ENCODE measurements at places on chromosomes 5 and 9. TPM values are rescaled to one million over a fixed set of nuclear protein-coding genes. Genes with fewer than 3 reads are reported as not detected.
A peak's percentile ranks its signal among the peaks of the same experiment; 100 is the strongest.

GRCh38 chr5:52731274-52732027 lies 56.3 kb upstream of the ITGA1 start:
- DNase-seq, result no peak

CBY3 gene
- not detected for total RNA-seq

GRCh38 chr9:127053960-127054359 lies 68.5 kb downstream of the ANGPTL2 start:
- no peak for DNase-seq

DNA sequence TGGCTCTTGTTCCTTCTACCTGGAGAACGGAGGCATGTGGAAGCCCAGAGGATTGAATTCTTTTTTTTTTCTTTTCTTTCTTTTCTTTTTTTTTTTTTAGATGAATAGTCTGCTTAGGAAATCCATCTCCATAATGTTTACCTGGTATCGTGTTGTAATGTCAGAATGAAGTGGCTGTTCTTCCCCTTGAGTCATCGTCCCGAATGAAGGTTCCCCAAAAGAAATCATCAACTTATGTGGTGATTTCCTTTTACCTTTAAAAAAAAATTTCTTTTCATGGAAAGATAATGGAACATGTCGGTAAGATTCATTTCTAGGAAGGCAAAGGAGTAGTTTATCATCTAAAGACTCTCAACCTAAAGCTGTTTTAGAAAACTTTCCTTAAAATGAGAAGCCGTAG lies 59.7 kb downstream of the DOCK8 start:
- no peak for DNase-seq

PPIP5K2 gene
- 120 TPM for total RNA-seq

DNA sequence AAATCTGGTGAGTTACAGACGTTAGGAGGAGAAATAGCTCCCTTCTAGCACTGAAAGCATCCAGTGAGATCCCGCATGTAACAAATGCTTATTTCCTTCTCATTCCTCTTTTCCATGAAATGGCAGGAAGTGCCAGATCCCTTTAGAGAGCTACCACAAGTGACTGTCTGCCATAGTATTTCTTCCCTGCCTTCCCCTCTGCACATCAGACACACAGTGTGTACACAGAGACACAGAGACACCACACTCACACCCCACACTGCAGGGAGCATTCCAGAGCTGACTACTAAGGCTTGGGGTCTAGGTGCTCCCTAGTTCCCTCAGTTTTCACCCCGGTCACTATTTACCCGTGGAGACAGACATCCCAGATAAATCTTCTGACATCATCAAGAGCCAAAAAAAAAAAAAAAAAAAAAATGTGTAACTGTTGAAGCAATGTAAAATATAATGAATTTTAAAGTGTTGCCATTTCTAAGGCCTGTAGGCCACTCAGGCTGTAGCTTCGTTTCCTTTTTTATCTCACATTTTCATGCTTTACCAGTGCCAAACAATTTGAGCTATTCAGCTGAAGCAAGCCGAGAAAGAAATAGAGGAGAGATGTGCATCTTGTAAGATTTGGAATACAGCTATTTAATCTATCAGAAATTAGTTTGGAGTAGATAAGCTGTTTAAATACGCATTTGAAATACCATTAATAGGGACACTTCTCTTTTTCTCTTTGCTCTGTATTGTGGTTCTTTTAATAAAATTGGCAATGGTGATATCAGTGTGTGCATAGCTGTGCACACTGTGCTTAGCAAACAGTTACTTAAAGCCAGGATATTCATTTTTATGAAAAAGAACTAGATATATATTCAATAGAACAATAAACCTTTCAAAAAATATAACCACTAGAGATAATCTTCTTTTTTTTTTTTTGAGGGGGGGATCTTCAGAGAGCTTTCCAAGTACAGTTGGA lies 405.5 kb downstream of the PDE4D start:
- no peak for DNase-seq

DNA sequence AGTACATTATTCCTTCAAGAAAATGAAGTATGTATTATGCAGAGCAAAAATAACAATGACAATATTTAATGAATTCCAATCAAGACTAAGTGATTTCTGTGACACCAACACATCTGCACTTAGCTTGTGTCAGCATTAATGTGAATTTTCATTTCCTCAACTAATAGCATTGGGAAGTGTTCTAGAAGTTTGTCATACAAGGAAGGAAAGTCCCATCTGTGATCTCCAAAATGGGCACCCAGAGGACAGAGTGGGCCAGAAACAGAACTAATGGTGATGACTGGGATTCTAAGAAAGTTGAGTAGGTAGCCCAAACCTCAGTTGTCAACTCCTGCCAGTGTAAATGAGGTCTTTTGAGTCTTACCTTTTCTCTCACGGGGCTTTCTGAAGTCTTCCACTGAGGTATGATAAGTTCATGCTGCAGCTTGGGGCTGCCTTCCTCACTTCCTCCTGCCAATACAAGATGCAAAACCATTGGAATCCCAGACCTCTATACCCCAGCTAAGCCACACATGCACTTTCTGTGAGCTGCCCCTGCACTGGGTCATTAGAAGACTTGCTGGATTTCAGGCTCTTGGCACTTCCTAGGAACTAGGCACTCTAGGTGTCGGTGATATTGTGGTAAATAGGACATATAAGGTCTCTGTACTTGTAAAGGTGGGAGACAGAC lies 4.9 kb downstream of the ADAM19 start:
- DNase-seq, result no peak

MARCOL gene
- not detected for total RNA-seq

NOXA1 gene
- 13.3 TPM for total RNA-seq

DNA sequence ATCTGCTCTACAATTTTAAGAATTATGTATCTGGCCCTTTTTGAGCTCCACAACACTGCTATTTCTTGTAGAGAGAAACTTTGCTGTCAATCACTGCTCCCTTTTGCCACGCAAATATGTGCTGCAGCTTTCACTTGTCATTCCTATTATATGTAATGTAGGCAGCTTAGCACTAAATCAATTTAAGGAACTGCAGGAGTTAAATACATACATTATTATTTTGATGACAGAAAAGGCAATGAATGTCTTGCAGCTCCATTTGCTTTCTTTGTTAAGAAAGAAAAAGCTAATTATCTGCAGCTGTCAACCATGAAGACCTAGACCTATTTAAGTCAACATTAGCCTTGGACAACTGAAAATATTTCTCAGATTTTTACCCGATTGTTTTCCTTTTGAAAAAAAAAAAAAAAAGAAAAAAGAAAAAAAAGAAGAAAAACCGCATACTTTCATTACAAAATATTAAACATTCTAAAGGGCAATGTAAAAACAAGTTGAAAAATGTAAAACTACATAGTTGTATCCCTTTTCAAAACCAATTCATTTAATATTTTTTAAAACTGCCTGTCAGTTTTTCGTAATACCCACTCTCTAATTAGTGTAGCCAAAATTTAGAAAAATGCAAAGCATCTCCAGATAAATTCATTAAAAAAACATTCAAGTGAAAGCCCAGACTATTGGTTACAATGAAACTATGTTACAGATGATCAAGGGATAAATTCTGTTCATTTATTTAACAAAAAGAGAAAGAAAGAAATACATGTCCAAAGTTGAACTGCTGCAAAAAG lies 57.2 kb downstream of the RFX3 start:
- DNase-seq, result no peak

DNA sequence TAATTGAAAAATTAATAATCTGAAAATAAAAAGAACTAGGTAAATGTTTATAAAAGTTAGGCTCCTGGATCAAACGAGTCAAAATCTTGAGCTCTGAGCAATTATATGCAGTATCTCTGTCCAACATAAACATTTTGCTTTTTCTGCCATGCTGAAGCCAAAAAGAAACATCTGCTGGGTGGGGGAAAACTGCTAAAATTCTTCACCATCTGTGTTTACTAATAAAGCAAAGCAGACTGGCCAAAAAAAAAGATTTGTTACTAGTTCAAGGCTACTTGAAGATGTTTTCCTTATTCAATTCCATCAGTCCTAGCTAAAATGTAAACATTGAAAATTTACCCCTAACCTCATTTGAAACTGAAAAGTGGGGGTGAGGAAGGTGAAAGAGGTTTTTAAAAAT lies 29.7 kb downstream of the GTF3C4 start:
- no peak for DNase-seq

DNA sequence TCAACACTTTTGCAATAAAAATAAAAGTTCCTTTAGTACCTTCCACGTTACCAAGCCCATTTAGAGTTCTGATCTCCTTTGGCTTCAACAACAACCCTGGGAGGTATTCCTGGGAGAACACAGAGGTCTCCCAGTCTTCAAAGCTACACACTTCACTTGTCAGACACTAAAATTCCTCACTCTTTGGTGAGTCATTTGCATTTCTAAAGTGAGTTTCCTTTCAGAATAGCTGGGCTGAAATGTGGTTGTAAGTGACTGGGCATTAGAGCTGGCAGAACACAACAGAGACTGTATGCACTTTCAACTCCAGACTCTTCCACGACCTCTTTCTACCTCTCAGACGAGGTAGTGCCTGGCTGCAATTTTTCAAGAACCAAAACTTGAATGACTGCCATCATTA lies 11.5 kb upstream of the F2RL1 start:
- DNase-seq, result no peak

DNA sequence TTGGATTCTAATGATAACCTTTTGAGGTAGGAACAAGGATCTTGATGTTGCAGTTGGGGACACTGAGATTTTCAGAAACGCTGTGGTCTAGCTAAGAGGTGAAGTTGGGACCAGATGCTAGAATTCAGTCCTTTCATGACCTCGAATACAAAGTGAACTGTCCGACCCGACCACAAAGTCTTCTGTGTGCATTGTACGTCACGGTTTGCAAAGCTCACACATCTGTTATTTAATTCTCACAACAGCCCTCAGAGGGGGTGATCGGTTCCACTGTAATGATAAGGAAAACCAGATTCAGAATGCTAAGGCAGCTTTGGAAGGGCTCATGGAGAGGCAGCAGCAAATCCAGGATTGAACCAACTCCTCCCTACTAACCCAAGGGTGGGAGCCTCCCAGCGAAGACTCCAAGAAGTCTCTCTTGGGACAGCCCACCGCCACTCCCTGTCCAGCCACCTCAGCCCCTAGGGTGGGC lies 16.6 kb upstream of the KIF12 start:
- no peak for DNase-seq

IL33 gene
- total RNA-seq, result 42.1 TPM

GRCh38 chr9:89006996-89007967 lies 16.0 kb downstream of the S1PR3 start:
- no peak for DNase-seq

CARTPT gene
- not detected for total RNA-seq

DNA sequence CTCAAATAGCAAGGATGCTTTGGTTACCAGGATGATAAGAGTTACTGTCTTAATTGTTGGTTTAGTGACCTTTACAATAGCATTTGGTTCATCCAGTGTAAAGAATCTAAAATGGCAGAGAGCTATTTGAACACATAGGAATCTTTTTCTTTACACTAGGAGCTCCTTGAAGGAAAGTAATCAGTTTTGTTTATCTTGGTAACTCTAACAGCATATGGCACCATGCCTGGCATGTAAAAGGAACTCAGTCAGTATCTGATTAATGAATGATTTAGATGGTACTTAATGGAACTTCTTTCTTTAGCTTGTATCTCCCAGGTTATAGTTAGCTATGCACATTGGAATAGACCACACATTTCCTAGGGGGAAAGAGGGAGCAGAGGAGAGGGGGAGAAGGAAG lies 9.9 kb downstream of the PSMD5 start:
- DNase-seq, result no peak

- DNase-seq, result no peak
Measured at GRCh38 chr5:6731465-6732237, 18.4 kb downstream of the TENT4A start.

GRCh38 chr9:14312719-14313377 lies 1.1 kb downstream of the NFIB start:
- no peak for DNase-seq

PTGER4 gene
- total RNA-seq, result 9.4 TPM

GRCh38 chr9:130039528-130040147 lies 3.4 kb downstream of the FNBP1 start:
- DNase-seq, result no peak

DNA sequence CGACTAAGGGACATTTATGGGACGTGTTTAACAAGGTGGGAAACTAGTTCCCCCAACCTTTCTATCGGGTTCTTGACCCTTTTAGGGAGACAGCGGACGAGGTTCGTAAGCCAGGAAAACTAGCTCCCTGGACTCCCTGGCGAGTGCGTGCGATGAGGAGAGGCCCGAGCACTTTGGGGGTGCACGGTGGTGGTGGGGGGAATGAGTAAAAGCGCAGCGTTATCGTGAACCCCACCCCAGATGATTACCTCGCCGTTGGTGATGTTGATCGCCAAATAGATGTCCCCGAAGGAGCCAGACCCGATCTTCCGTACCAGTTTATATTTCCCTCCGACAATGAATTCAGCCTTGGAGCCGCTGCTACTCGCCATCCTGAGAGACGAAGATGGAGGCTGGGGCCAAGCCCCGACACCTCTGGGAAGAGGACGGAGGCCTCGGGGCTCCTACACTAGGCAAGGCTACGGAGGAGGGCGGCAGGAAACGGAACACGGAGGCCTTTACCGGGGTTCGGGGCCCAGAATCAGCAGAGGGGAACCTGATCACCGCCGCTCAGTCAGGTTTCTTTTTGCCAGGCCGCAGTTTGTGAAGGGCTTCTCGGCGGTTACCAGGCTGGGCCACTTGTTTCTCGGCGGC lies 529 bp downstream of the CSNK1A1 start:
- peak; percentile 45 for DNase-seq

GRCh38 chr5:6759983-6760382 lies 46.8 kb downstream of the TENT4A start:
- DNase-seq, result no peak

- DNase-seq, result no peak
Measured at GRCh38 chr5:152171888-152172287, 233.2 kb downstream of the NMUR2 start.

DNA sequence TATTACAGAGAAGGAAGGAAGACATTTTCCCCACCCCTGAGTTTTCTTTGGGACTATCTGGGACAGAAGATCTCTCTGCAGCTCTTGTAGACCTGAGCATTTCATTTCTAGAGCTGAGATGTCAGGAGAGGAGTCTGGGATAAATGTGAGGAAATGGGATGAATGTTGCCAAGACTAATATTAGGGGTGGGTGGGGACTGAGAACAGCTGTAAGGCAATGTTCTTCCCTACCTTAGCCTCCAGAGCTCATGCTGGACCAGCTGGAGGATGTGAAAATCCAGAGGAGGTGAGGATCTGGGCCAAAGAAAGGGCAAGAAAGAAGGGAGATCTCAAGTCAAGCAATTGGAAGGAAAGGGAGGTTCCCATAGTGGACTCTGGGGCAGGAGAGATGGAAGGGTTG lies 23.1 kb upstream of the FOXD1 start:
- no peak for DNase-seq

- no peak for DNase-seq
Measured at GRCh38 chr5:124876566-124876965, 130.1 kb upstream of the ZNF608 start.

LIFR gene
- 267 TPM for total RNA-seq

ABCA2 gene
- total RNA-seq, result 36.9 TPM

Measured in uterus (tissue), 4 donors.